NCI-H2081 (cell line): ENCODE measurements at places on chromosomes 4 and X.

DNA sequence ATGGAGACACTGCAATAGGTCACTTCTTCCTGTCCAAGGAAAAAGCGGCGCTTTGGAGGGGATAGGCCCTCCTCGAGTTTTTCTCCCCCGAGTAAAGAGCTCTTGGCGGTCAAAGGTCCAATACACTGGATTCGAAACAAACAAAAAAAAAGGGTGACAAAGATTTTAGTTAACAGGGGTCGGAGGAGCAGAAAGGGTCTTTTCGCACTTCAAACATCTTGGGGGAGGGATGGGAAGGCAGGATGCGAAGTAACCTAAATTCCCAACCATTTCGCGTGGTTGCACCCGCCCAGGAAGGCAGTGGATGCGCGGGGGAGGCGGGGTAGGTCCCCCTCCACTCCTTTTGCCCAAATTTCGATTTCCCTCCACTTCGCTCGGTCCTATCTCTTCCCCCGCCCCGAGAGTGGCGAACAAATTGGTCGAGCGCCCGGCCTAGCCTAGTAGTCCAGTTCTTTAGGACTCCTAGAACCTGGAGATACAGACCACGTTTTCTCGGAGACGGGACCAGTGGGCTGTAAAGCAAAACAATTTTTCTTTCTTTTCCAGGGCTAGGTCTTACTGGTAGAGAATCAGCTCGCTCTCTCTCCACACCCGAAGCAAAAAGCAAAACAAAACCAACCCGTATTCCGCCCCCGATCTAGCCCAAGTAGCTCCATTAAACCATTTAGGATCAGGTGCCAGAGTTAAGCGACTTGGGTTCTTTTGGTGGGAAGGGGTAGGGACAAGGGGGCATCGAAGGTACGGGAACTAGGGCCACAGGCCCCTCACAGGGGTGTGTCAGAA, 2.0 kb upstream of the STAG2 start:
- DNase-seq: peak; percentile 47

DNA sequence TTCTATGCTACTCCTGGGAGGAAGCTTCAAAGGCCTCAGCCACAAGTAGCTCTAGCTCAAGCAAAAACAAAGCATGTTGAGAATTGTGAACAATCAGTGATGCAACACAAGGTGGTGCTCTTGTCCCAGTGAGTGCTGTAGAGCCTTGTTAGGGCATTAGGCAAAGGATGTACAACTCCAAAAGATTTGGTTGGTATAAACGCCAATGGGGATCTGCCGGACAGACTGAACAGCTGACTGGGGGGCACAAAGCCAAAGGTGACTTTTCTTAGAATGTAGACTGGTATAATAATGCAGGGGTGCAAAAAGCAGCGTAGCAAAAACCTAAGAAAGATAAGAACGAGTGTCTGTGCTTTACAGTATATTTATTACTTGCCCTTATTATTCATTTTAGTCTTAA, 62.6 kb upstream of the ALB start:
- DNase-seq: peak; percentile 42

DNA sequence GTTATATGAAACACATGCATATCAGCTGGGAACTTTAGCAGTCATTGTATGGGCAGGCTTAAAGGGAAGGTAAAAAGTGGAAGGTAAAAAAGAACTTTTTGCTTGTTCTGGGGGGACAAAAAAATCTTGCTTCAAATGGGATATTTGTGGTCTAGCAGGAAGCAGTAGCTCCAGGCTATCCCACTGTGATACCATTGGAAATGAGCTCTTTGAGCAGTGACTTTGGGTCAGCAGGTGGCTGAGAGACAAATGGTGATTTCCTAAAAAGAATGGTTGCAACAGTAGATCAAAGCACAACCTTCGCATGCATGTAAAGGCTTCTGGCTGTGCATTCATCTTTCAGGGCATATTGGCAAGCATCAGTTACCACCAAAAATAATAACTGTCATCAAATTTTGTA, 106.2 kb downstream of the RS1 start:
- no peak for DNase-seq

- no peak for DNase-seq
These were observed 33.8 kb downstream of the CRLF2 start for GRCh38 chrX:1178580-1179057.

GRCh38 chr4:112361181-112361791, 64.1 kb downstream of the ALPK1 start:
- DNase-seq: no peak

DNA sequence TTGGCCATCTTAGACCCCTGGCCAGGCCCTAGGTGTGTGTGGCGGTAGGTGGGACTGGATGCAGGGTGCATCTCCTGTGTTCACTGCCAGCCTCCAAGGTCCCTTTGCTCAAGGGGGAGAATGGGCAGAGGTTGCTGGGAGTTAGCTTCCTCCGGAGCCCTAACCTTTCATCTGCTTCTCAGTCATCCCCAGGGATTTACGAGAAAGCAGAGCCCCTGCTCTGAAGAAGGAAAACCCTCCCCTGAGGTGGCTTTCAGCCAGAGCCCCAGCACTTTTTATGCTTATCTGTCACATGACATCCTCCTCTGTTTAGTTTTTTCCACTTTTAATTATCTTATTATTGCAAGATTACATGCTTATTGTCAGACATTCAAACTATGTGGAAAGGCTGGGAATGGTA, 44.9 kb upstream of the DDX3X start:
- DNase-seq: no peak

DNA sequence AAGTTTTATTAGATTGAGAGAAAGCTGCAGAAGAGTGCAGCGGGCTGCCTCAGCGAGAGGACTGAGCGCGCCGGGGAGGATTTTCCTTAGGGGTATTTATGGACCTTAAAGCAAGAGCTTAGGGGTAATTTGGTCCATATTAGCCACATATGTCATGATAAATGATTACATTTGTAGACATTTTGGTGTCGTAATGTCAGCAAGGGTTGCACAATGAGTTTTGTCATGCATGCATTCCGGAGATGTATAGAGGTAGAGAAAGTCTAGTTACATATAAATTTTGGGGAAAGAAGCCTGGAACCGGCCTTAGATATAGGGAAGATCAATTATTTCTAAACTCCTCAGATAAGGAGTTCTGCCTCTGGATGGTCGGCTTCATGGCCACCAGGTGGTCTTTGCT, 10.0 kb downstream of the MGST2 start:
- no peak for DNase-seq

DNA sequence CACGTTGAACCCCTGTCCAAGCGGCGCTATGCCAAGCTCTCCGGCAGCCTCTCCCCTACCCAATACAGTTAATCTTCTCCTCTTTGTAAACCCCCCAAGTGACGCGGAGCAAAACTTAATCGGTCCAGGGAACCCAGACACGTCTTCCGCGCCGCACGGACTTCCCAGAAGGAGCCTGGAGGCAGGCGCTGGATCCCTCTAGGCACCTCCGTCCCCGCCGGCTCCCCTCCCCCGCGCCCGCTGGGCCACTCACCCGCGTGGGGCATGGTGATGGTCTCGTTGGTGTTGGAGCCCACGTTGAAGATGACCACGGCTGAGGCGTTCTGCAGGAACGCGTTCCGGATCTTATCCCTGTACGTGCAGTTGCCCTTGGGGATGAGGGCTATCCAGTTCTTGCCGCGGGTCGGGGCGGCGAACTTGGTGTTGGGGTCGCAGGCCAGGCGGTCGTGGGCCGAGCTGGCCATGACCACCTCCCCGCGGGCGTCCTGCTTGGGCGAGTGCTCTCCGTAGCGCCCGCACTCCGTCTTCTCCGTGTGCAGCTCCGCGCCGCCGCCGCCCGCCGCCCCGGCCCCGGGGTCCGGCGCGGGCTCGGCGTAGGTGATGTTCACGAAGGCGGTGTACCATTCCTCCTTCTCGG, 1.1 kb downstream of the RNF150 start:
- no peak for DNase-seq

DNA sequence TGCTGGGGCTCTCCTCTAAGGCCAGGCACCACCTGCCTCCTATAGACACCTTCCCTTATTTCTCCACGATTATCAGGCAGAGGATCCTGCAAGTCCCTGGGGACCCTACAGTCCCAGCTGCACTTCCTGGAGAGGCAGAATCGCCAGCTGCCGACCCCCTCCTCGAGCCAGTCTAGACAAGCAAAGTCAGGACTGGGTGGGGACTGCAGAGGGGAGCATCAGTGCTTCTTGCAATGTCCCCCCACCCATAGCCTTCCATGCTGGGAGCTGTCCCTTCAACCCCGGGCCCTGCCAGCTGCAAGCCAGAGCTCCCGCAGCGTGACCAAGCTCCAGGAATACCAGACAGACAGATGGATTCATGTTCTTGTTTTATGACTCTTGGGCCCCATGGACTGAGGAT, 1.4 kb upstream of the CRMP1 start:
- DNase-seq: no peak

DNA sequence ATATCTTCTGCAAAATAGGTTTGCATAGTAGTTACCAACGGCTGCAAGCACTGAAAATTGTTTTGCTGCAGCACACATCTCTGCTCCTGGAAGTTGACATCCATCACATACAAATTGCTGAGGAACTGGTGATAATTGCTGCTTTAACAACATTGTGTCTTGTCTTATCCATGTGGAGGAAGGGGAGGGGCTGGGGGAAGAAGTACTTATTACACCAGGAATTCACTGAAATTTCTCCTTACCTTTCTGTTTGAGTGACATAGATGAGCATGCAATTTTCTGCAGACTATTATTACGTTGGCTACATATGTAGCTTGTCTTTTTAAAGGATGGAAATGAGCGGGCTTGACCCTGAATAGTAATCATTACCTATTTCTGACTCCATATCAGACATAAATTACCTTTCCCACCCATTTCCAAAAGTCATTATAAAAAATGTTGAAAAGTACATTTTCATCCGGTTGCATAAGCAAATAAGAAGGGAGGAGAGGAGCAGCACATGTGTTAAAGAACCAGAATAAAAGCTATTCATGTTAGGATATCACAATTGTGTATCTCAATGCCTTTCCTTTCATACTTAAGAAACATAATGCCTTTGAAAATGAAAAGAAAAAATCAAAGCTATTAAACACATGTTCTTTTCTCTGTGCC, 1905.6 kb downstream of the PCDH7 start:
- no peak for DNase-seq

GRCh38 chrX:65871671-65872311, 168.1 kb downstream of the VSIG4 start:
- DNase-seq: peak; percentile 69

DNA sequence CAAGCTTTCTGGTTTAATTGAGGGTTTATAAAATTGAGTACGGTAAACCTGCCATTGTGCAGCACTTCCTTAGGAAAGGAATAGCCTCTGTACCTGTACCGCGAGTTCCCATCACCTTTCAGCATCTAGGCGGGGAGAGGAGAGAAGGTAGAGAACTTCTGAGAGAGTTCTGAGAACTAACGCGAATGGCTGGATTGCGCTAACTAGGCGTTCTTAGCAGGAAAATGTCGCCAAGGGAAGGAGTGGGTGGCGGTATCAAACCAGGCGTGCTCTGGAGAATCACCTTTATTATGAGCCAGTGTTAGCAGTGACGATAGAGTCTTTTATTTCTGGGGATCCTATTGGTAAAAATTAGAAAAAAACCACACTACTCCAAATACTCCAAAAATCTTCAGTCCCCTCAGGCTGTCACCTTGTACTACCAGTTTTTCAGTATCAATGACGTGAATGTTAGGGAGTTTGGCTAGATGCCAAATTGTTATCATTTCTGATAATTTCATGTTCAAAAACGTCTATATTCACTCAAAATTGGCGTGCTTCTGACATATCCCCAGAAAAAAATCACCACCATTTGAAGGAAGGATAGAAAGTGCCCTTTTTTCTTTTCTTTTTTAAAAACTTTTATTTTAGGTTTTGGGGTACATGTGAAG, 1.4 kb downstream of the UGT8 start:
- no peak for DNase-seq

GRCh38 chr4:94454405-94454804, 2.7 kb downstream of the PDLIM5 start:
- DNase-seq: no peak

DNA sequence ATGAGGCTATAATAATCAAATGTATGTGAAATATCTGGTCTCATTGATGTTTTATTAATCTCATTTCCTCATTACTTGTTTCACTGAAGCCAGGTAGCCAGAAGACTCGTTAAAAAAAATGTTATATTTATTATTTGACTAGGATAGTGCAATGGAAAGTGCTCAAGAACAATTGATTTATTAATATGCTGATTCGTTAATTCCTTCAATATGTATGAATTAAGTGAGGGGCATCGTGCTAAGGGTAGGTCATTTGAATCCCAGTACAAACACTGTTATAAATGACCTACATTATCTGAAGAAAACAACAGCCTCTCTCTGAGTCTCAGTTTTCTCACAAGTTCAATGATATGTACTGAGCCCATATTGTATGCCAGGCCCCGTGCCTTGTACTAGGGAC, 214.2 kb upstream of the GPRIN3 start:
- no peak for DNase-seq

DNA sequence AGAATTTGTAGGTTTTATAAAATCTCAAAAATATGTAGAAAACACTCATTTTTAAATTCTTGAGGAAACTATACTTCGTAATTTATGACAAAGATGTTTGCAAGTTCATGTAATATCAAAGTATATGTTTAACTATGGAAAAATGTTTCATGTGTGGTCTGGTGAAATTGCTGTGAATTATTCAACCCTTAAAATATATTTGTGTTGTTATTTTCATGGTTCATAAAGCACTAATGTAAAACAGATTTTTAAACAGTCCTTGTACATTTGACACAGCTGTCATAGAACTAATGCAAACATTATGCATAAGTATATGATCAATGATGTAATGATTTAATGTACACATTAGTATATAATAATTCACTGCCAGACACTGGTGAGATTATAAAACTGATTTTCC, 83.1 kb upstream of the ARSJ start:
- no peak for DNase-seq

DNA sequence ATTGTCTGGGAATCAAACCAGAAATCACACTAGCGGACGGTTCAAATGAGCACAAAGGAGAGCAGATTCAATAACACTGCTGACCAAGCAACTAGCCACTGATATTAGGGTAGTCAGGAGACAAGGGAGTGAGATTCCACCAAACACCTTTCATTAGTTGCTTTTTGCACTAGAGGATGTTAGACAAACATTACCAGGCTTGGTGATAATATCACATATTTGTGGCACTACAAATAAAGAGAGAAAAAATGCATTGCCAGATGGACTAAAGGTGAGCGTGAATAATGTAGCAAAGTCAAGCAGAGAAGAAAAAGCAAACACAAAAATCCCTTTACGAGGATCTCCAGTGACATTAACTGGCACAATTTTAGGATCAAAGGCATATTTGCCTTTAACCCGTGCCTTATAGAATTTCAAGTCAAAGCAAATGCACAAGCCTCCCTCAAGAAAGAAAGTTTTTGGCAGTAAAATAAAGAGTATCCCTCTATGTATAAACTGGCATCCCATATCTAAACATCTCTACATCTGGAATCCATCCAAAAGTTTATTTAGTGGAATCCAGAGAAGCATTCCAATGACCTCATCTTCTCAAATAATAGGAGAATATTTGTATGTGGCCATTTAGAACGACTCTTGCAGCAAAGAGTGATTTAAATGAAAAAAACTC, 290.9 kb downstream of the KCTD8 start:
- no peak for DNase-seq

GRCh38 chr4:76279462-76279861, 27.1 kb upstream of the STBD1 start:
- no peak for DNase-seq

GRCh38 chr4:666822-667544, 7.1 kb downstream of the ATP5ME start:
- no peak for DNase-seq
